NCI-H1436 (cell line): ENCODE measurements at places on chromosomes 1 and 21.

GRCh38 chr21:41823166-41823565 is 56.0 kb downstream of the PRDM15 start:
- no peak for DNase-seq

- no peak for DNase-seq
Observed at GRCh38 chr1:61368876-61369275, 286.5 kb downstream of the NFIA start.

DNA sequence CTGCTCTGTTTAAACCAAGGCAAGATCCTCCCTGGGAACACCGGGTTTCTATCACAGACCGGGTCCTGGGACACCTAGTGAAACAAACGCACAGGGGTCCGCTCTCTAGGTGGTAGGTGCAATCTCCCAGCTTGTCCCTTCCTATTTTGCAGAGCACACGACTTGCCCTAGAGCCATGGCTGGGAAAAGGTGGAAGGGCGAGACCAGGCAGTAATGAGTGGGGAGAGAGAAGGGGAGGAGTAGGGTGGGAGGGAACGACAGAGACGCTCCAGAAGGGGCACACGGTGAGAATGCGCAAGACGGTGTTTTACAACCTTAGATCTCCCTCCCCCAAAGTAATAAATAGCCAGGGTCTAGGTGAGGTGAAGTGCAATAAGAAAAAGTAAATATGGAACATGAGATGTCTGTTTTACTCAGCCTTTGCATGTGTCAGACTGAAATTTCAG is 9.3 kb upstream of the ARHGAP29 start:
- no peak for DNase-seq

DNA sequence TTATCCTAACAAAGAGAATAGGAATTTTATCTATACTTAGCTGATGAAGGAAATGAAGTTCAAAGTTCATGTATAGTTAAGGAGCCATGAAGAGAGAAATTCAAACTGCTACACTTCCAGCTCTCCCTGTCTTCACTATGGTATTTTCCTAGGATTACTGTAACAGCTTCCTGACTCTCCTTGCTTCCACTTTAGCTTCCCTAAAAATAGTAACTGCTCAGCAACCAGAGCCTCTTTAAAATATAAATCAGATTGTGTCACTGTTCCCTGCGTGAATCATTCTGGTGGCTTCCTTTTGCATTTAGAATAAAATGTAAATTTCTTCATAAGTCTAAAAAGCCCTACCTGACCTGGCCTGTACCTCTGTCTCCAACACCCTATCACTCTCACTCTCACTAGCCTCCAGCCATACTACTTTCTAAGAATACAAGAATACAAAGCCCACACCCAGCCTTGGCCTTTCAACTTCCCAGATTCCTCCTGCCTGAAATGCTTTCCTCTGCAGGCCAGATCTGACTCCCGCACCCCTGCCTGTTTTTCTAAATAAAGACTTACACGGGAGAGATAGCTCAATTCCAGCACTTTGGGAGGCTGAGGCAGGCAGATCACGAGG is 30.5 kb downstream of the OR10J1 start:
- DNase-seq = no peak

GRCh38 chr1:164602480-164603093 is 43.6 kb downstream of the PBX1 start:
- no peak for DNase-seq

GRCh38 chr1:152539901-152540300 is 25.6 kb downstream of the CRCT1 start:
- no peak for DNase-seq

GRCh38 chr1:84010136-84010535 is 11.2 kb upstream of the TTLL7 start:
- DNase-seq = no peak

- DNase-seq = no peak
Observed at GRCh38 chr1:153261281-153262069, 2.0 kb downstream of the LORICRIN start.
